ENCODE measurements at places on chromosomes 6 and 20.

GRCh38 chr6:160861824-160862223 is 129.7 kb upstream of the MAP3K4 start:
- DNase-seq, result no peak

DNA sequence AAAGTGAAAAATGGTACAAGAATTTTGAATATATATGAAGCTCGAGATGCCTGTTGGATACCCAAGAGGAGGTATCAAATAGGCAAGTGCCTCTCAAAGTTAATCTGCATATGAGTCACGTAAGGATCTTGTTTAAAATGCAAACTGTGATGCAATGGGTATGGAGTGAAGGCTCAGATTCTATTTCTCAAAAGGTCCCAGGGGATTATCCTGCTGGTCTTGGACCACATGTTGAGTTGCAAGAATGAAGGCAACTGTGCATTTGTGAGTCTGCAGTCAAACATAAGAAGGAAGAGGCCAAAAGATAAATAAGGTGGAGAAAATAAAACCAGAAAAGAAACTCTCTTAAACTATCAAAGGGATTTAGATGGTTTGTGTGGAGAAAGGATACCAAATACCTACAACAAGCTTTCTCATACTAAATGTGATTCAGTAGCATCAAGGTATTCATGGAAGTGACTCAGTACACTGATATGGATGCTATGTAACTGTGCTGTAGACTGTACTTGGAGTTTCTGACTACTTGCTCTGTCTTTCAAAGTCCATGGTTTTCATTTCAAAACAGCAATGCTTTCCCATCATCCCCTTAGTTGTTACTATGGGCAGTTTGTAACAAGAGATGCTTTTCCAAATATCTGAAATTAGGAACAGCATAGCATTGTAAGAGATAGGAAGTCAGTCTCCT is 106.3 kb downstream of the GFRAL start:
- DNase-seq, result no peak

DNA sequence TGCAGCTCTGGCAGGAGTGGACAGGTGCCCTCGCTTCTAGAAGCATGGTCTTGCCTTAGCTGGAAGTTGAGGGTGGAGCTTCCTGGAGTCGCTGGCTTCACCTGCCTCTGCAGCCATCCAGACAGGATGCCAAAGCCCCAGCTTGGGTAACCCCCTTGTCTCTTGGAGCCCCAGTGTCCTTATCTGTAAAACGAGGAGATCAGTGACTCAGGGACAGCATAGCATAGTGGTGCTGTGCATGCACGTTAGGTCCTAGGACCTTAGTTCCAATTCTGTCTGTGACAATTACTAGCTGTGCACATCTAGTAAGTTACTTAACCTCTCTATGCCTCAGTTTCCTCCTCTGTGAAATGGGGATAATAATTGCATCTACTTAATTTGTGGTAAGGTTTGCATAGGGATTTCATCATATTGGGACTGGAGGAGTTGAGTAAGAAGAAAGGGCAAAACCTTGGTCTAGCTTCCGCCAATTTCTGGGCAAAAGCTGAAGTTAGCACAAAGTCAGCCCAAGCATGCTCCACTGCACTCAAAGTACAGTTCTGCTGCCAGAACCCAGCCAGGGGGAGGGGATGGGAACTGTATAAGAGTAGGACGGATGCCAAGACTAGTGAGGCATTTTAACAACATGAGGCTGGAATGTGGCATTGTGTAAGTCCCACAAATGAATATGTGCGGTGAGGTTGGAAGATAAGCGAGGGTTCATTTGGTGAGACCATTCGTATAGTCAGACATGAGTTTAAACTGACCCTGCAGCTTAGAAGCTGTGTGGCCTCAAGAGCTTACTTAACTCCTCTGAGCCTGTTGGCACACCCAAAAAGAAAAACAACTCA is 24.5 kb downstream of the TOX2 start:
- no peak for DNase-seq

GRCh38 chr6:30005482-30005881 is 55.6 kb upstream of the POLR1H start:
- no peak for DNase-seq

GRCh38 chr6:153511896-153512496 is 380.9 kb upstream of the RGS17 start:
- DNase-seq, result peak; percentile 28

DNA sequence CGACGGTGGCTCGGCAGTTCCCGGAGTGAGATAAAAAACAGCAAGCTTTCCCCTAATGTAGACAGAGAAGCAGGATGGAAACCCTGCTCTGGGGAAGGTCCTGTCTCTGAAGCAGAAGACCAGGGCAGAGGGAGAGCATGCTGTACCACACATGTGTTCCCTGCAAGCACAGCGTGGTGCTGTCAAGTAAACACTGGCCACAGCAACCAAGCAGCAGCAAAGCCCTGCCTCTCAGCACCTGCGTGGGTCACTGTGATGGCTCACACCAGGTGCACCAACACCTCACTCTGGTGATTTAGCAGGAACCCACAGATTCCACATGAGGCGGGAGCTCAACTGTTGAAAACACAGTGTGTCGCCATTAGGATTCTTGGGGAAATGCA is 65.2 kb upstream of the TXNDC5 start:
- no peak for DNase-seq

DNA sequence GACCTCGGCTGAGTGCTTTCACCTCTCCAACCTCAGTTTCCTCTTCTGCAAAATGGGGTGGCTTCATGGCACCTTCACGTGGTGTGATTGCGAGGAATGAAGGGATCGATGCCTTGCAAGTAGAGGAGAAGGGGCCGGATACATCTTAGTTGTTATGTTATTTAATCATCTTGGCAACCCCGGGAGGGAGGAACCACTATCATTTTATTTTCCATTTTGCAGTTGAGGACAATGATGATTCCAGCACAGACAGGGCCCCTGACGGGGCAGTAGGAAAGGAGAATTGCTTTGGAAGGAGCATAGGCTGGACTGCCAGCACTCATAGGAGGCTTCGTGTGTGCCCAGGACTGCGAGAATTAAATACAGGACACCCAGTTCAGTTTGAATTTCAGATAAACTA is 2.5 kb upstream of the PMEPA1 start:
- no peak for DNase-seq

- DNase-seq, result peak; percentile 11
Observed at GRCh38 chr6:154773610-154774089, 40.4 kb downstream of the SCAF8 start.

- no peak for DNase-seq
Observed at GRCh38 chr6:162019349-162019748, 708.2 kb downstream of the PRKN start.

GRCh38 chr6:13678255-13678983 is 33.2 kb downstream of the RANBP9 start:
- DNase-seq, result no peak

DNA sequence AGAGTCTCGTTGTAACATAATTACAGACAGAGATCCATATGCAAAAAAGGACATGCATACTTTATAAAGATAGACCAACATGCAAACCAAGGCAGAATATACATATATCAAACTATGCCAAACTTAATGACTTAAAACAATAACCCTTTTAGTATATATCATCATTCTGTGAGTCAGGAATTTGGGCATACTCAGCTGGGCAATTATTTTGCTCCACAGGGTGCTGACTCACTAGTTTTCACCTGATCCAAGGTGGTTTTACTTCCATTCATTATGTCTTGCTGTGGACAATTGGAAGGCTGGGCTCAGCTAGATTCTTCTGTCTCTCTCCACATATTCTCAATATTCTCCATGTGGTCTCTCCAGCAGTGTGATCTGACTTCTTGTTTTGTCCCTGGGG is 41.2 kb upstream of the RNF146 start:
- no peak for DNase-seq

DNA sequence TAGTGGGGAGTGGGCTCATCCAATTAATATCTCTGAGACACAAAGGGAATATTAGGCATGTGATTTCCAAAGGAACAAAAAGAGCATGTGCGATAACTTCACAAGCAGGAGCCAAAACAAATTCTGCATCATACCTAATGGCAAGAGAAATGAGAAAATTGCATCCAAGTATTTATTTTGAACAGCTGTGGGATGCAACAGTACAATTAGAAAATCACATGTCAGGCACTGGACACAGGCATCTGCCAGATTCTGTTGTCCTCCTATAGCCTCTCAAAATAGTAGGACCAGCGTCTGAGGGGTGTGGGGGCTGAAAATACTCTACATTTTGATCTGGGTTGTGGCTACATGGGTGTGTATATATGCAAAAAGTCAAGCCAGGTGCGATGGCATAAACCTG is 66.3 kb downstream of the EDN1 start:
- no peak for DNase-seq

DNA sequence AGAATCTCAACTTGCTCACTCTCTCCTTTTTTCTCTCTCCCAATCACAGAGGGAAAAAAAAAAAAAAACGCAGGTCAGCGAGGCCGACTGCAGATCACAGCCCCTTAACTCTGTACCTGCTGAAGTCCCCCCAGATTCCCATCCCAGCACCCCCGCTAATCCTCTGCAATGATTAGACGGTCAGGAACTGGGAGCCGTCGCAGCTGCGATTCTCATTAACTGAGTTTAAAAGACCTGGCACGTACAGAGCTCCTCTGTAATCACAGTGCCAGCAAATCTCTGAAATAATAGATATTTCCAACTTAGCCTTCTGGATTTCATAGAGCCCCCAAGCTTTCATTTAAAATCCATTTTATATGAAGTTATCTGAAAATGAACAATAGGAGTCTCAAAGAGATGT is 84.4 kb downstream of the ANKRD60 start:
- no peak for DNase-seq

DNA sequence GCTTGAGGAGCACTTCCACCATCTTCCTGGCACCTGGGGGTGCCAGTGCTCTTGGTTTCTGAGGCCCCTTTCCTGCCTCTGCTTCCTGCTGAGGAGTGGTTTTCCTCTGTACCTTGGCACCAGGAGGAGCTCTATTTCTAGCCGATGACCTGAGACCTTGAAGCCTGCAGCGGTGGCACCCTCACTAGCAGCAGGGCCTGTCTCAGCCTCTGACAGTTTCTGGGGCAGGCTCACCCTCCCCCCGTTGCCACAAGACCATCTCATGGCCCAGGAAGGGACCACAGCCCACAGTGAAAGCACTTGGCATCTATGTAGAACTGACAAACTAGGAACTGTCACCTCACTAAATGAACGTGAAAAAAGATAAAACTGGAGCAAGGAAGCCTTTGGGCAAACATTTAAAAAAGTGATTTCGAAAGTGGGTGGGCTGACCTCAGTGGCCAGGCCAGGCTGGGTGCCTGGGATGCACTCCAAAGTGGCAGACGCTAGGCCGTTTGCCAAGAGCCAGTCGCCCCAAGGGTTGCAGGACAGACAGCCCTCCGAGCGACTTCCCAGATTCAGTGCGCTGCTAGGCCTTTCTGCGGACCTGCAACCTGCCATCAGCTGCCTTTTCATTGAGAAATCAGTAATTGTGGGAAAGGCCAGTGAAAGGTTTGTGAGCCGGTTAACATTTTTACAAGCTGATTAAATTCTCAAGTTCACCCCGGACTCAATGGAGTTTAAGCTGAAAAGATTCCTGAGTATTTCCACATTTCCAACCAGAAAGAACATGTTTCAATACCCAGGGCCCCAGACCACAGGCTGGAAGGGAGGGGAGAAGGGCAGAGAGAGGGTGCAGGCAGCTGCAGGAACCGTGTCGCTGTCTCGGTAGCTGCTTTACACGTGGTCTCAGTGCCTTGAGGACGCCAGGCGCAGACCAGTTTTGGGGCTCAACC is 303.7 kb downstream of the ESR1 start:
- DNase-seq, result no peak

DNA sequence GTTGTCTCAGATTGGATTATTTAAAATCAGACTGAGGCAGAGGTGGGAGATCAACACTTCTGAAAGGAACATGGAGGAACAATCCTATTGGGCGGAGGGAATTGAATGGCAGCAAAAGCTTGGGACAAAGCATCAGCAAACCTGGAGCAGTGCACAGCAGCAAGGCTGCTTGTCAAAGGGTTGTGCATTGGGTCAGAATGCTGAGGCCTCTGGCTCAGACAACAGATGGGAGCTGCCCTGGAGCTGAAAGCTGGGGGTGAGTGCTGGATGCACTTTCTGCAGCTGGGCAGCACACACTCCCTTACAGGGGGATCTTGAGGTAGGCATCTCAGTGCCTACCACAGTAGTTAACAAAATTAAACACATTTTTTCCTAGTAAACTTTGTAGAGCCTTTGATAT is 634.4 kb upstream of the MMS22L start:
- no peak for DNase-seq

DNA sequence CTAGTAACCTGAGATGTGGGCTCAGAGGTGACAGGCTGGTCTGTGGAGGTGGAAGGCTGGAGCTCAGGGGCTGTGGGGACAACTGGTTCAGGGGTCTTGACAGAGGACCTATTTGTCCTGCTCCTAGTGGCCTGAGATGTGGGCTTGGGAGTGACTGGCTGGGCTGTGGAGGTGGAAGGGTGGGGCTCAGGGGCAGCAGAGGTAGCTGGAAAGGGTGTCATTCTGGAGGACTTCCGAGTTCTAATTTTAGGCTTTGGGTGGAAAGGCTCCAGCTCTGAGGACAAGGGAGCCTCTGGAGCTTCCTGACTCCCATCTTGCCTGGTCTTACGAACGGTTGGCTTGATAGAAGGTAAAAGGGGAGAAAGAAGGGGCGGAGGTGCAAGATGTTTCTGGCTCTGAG is 11.5 kb downstream of the MDC1 start:
- no peak for DNase-seq

GRCh38 chr20:21083825-21084325 is 22.3 kb downstream of the LINC00237 start:
- no peak for DNase-seq

DNA sequence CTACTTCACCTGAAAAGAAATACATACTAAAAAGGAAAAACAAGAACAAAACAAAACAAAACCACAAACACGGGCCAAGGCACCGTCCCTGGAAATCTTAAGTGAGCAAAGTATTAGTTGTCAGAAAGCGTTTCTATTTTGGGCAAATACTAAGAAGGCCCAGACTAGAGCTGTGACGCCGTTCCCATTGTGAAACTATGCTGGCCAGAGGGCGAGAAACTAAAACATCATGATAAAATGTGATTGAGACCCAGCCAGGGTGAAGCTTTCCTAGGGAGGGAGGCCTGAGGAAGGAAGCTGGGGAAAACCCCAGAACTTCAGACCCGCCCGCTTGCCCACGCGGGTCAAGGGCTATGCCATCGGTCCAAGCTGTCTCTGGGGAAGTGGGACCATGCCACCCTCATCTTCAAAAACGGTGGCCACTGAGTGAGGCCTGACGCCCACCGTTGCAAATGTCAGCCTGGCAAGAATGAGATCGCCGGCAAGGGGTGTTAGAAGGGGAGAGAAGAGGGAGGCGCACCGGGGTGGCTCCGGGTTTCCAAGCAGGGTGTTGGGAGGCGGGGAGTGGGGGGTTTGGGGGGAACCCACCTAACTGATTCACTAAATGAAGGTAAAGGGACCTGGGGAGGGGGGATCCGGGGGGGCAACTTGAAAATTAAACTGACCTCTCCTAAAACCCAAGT is 1950.9 kb upstream of the DEFB115 start:
- peak; percentile 34 for DNase-seq

- DNase-seq, result no peak
Observed at GRCh38 chr6:87357479-87358196, 13.0 kb downstream of the C6orf163 start.

- peak; percentile 51 for DNase-seq
Observed at GRCh38 chr20:5848711-5849505, 98.7 kb downstream of the SHLD1 start.
